ENCODE measurements at places on chromosomes 6 and 20.

- no peak for DNase-seq
Observed at GRCh38 chr6:84546427-84546914, 217.9 kb downstream of the TBX18 start.

DNA sequence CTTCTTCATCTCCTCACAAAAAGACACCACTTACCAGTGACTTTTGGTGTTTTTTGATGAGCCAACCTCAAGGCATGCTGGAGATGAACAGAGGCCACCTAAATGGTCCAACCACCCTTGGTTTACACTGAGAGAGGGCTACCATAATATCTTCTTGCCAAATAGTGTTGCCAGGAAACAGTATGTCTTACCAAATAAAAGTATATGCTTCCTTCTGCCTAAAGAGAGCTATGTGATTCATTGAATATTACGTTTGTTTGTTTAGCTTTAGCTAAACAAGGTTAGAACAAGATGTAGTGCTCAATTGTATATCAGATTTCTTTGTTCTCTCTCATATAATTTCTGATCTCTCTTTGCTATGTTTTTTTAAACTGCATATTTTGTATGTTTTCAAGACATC lies 40.6 kb upstream of the BMP6 start:
- no peak for DNase-seq

DNA sequence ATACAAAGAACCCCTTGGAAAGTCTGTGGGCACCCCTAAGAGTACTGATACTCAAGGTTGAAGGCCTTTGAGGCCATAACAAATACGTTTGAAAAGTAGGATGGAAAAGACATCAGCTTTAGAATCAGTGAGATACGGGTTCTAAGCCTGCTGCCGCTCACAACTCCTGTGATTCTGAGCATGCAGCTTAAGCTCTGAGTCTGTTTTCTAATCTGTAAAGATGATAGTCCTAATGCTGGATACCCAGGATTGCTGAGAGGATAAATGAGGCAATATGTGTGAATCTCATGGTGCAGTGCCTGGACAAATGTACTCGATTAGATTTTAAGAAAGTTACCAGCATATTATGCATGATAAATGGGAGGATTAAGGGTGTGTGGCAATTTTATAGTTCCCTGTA lies 321.0 kb upstream of the HSF2 start:
- no peak for DNase-seq

DNA sequence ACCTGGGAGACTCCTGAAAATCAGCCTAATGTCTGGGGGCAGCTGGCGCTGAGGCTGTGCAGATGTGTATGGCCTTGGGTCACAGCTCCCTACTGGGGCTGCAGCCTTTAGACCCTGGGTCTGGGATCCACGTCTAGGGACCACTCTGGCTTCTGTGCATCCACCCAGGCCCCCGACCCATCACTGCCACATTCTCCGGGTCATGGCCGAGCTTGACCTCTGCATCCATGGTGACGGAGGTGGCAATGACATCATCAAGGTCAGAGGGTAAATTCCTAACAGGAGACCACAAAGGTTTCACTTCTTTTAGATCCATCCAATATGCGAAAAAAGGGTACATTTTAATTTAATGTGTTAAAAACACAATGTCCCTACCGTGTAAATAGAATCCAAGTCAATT lies 14.5 kb upstream of the PCMTD2 start:
- no peak for DNase-seq

GRCh38 chr20:62758226-62758912 lies 37.9 kb upstream of the MRGBP start:
- DNase-seq = no peak

- no peak for DNase-seq
Observed at GRCh38 chr6:51927450-51927849, 160.0 kb downstream of the PKHD1 start.

DNA sequence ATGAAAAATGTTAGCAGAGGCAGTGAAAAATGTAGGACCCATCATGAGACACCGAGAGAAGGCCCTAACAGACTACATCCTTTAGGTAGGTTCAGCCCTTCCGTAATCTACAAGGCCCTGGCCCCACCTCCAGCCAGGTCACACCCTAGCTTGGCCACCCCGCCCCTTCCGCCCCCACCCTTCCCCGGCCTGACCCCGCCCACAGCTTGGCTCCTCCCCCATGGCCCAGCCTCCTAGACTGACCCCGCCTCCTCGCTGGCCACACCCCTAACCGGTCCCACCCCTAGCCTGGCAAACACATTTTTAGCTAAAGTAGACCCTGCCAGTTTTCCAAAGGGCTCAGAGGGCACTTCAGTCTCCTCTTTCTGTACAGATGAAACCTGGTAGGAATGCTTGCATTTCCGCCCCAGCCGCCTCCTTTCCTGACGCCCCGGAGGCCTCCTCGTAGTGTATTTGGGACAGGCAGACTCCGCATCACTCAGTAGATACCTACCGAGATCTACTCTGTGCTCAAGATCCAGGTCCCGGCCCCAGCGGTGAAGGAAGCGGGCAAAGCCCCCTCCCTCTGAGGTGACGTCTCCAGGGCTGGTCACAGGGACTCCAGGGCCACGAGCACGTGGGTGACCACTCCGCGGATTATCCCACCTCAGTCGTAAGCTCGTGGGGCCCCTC lies 443.5 kb downstream of the PREX1 start:
- DNase-seq = no peak
